Activated gamma-delta T cell treated with Interleukin-2 at 50 U/mL for 16 hours (primary cell): ENCODE measurements at places on chromosomes 3 and 15.
A peak's percentile ranks its signal among the peaks of the same experiment; 100 is the strongest.

DNA sequence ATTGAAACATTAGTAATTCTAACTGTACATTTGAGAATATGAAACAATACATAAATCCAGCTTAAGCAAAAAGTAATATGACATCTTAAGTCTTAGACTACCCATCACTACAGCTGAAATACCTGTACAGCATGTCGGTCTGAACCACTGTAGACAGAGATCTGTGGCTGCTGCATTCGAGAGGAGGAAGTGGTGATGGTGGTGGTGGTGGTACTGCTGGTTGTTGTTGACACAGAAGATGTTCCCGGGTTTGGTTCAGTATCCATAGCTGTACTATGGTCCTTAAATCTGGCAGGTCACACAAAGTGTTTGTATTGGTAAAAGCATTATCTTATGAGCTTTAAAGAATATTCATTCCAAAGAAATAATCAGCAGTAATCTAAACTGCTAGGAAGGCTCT, 2.9 kb downstream of the PHC3 start:
- peak; percentile 60 for DNase-seq

DNA sequence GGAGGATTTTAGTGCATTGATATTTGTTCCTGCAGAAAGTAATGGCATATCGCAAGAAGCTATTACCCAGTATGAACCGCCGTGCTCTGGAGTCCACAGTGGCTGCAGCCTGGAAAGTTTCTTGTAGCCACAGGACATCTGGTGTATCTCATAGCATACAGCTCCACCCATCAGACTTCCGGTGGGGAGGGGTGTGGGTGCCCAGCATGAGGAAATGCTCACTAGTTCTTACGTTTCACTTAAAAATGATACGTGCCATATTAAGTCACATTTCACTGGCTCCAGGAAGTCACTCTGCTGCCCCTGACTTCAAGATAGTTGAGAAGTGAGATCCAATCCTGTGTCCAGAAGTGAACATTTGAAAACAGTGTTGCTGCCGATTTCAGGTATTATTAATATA, 990.4 kb downstream of the GBE1 start:
- no peak for DNase-seq

DNA sequence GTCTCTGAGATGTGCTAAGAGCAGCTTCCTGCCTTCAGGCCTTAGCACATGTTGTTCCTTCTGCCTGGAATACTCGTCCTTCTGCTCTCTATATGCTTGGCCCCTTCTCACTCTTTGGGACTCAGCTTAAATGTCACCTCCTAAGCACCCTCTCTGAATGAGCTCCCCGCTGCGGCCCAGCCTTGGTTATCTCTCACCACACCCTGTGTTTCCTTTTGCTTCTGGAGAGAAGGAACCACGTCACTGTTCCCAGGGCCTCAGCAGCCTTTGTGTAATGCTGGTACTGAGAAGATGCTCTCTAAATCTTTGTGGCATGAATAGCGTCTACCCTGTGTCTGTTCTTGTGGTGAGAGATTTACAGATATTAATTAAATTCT, 2.2 kb downstream of the FAH start:
- DNase-seq = no peak

- no peak for DNase-seq
Measured at GRCh38 chr3:56931836-56932235, 128.6 kb upstream of the SPATA12 start.

GRCh38 chr3:155737844-155738460, 6.9 kb downstream of the PLCH1 start:
- no peak for DNase-seq

DNA sequence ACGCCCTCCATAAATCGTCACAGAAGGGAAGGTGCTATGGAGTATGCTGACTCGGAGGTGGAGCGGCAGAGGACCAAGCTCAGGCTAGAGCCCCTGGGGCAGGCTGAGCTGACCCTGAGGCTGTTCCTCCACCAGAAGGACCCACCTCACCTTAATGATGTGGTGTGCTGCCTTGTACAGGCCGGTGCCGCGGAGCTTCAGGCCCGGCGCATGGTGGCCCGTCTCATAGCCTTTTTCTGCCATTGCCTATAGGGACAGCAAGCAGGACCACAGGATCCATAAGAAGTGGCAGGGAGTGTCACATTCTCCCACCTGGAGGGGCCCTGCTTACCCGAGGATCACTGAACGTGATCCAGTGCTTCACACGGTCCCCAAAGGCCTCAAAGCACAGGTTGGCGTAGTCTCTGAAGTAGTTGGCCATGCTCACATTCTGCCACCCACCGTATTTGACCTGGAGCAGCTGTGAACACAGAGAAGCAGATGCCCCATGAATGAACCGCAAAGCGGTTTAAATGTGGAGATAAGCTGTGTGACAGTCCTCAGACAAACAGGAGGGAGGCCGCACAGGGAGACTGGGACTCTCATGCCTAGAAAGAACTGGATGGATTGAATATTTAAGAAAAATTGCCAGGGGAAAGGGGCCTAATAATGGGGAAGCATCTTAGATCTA, 4.8 kb downstream of the LCTL start:
- no peak for DNase-seq
